ENCODE measurements at places on chromosomes 1 and 21. TPM values are rescaled to one million over a fixed set of nuclear protein-coding genes. Genes with fewer than 3 reads are reported as not detected.

The ASCL5 gene
- total RNA-seq: not detected

The S1PR1 gene
- total RNA-seq: 42.5 TPM

The FCRL4 gene
- total RNA-seq: not detected

DNA sequence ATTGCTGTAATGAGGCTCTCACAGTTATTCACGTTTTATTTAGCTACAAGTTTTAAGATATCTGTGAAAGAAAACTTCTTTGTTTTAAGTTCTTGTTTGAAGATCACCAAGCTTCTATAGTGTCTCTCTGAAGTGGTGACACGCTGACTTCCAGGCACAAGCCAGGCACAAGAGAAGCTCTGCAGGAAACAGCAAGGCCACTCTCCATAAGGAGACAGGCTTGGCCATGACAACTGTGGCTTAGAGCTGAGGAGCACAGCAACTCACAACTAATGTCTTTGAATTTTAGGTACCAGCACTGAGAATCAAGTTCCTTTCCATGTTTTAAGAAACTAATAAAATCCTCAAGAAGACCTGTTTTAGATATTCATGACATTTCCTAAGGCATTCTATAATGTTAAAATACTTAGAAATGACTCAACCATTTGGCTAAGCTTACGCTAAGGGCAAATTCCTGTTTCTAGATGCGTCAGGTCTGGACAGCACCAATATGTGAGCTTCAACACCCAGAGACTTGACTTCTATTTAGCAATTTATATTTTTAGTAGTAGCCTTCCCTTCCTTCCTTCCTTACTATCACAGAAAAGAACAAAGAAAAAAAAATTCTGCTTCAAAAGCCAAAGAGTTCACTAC, 40.2 kb downstream of the APP start:
- H3K27ac ChIP-seq: no peak overlapping the region
- peaks cover 2% of the 10 kb centered on the region for H3K36me3 ChIP-seq
- no peaks in the 10 kb centered on the region for H3K4me1 ChIP-seq
- H3K4me3 ChIP-seq: no peak overlapping the region
- DNase-seq: no peak
- H3K27me3 ChIP-seq: no peaks in the 10 kb centered on the region

DNA sequence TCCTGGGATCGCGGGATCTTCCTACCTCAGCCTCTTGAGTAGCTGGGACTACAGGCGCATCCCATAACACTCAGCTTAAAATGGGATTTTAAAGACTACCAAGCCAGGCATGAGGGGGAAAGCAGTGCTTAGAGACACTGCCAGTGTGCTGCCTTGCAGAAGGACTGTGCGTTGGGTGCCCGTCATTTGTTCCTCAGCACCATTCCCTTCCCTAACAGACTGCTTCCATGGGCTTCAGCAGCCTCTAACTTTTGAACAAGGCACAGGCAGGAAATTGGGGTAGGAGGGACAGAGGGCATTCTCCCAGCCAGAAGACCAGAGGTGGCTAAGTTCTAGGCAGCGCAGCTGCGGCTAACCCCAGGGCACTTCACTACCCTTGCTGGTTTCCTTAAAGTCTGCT, 73.9 kb upstream of the USP24 start:
- no peak overlapping the region for H3K4me3 ChIP-seq
- no peak overlapping the region for H3K27ac ChIP-seq
- no peaks in the 10 kb centered on the region for H3K36me3 ChIP-seq

The FALEC gene
- not detected for total RNA-seq

DNA sequence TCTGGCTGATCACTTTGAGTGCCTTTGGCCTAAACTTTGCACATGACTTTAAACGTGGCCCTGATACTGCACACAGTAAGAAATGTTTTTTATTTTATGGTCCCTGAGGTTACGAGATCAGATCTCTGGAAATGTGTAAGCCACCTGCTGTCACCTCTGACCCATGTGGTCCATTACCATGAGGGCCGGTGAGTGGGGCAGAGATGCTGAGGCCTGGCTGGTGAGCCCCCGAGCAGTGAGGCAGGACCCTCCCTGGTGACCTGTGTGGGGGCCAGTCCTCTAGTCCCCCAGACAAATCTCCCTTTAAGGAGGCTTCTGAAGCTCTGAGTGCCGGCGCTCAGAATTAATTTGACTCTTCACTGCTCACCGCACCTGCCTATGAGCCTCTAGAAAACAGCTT, 12.4 kb downstream of the TFF3 start:
- H3K27ac ChIP-seq: no peak overlapping the region
- H3K4me3 ChIP-seq: no peak overlapping the region
- peaks cover 15% of the 10 kb centered on the region for H3K4me1 ChIP-seq
- H3K36me3 ChIP-seq: no peaks in the 10 kb centered on the region

GRCh38 chr1:165501330-165501969, 42.4 kb upstream of the LRRC52 start:
- no peak overlapping the region for H3K27ac ChIP-seq
- H3K4me1 ChIP-seq: no peaks in the 10 kb centered on the region
- H3K4me3 ChIP-seq: no peak overlapping the region
- no peak for DNase-seq
- peaks cover 30% of the 10 kb centered on the region for H3K27me3 ChIP-seq
- peaks cover 2% of the 10 kb centered on the region for H3K36me3 ChIP-seq
